ENCODE measurements at places on chromosomes 2 and 18.

GRCh38 chr18:24456549-24456948 lies 3.9 kb upstream of the HRH4 start:
- DNase-seq, result no peak

GRCh38 chr2:201653221-201653620 lies 9.9 kb upstream of the TMEM237 start:
- no peak for DNase-seq

DNA sequence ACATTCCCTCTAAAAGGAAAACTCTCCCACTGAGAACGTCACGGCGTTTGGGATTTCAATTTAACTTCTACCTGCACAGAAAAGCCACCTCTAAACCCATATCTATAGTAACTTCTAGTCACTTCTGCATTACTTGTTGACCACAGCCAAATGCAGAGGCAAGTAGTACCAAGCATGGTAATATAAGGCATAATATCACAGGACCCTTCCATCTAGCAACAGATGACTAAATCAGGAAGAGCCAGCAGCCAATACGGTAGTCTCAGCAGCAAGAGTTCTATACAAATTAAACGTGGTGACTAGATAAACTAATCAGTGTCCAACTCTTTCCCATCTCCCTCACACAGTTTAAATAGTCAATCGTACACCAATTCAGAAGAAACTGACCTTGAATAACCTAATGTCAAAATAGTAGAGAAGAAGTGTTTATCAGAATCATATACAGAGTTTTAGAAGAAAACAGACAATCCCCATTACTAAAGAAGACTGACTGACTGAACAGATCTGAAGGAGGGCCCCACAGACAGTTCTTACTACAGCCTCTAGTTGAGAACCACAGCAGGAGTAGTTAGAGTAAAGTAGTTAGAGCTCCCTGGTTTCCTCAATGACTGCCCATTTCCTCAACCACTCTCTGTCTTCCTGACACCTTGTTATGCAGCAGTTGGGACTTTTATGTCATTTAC lies 30.0 kb downstream of the MEMO1 start:
- DNase-seq, result no peak

DNA sequence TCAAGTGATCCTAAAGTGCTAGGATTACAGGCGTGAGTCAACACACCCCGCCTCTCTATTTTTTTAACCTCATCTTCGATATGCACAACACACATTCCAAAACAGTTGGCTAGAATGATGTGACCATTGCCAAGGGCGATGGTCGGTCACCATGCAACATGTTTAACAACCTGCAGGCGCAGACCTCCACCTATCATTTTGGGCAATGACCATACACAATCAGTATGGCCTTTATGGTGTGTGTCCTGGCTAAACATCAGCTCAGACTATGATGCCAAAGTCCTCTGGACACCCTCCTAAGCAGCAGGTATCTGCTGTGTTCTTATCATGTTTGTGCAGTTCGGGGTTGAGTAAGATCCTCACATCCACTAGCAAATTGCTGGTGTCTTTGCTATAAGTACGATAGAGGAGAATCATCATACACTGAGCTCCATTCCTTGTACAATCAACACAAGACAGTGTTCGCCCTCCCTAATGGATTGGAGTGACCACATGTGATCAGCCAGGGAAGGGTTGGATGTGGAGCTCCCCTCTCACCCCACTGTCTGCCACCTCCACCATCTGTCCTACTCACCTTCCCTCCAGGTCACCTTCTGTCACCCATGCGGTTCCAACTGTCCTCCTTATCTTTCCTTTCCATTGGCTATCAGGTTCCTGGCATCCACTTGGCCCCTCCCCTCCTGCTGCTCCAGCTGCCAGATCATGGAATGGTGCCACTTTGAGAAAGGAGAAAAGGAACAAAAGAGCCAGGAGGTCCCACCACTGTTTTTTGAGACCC lies 7.9 kb upstream of the RNF152 start:
- DNase-seq, result no peak

GRCh38 chr18:46009125-46009840 lies 42.2 kb upstream of the EPG5 start:
- DNase-seq, result no peak

DNA sequence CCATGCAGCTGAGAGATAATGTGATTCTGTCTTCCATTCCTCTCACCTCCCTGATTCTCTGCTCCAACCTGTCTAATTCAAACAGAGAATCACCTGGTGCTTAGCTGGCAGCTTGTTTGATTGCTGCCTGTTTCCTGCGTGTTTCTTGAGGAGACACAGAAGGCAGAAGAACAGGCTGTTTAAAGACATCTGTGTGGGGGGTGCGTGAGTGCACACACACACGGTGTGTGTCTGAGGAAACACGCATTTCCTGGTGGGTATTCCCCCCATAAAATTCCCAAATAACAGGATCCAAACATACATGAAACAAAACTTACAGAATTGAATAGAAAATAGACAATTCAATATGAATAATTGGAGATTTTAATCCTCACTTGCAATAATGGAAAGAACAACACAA lies 29.3 kb upstream of the CRIM1 start:
- no peak for DNase-seq

GRCh38 chr18:73966954-73967353 lies 180.7 kb downstream of the FBXO15 start:
- no peak for DNase-seq

DNA sequence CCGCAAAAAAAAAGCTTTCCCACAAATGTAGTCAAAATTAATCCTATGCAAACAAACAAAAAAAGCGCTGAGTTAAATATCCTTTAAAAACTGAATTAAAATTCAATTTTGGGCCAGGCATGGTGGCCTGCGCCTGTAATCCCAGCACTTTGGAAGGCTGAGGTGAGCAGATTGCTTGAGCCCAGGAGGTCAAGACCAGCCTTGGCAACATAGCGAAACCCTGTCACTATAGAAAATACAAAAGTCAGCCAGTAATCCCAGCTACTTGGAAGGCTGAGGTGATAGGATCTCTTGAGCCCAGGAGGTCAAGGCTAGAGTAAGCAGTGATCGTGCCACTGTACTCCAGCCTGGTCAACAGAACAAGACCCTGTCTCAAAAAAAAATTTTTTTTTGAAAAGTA lies 8.8 kb upstream of the MARCHF7 start:
- no peak for DNase-seq

DNA sequence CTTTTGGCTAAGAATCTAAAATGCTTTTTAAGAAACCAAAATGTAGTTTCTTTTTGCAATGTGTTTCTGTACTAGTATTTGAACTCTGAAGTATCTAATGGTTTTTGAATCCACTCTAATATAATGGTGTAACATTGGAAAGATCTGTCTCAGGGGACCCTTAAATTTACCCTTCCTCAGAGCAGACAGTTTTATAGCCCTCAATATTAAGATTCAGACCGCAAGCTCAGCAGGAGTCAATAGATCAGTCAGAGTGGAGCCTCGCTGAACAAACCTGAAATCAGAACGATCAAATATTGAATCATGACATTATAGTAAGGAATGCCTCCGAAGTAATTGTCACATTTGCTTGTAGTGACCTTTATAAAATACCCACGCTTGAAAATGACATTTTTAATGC lies 18.3 kb downstream of the SGPP2 start:
- DNase-seq, result no peak

GRCh38 chr2:109331081-109331480 lies 202.1 kb downstream of the SH3RF3 start:
- DNase-seq, result no peak

DNA sequence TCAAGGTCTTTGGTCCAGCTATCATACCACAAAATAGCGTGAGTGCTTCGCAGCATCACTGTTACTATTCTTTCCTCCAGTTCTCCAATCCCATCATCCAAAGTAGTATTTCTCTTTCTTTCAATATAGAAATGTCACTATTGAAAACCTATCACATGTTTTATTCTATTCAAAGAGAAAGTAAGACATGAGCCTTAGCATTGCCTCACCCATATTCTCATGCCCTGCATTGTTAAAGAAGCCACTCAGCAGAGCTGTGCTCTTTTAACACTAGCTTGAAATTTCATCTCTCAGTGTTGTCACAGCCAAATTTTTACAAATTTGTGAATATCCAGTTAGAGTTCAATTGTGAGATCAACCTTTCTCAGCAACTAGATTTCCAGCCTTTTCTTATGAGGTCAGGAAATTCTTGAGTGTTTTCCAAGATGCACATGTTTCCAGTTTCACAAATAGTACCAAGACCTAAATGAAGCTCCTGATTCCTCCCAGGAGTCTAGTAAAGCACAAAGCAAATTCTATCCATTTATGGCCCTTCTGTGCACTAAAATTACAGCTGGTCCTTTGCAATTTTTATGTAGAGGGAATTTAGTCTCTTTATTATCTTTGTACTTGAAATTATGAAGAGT lies 343.7 kb downstream of the SPAG16 start:
- no peak for DNase-seq

GRCh38 chr2:4122726-4123125 lies 419.4 kb downstream of the DCDC2C start:
- no peak for DNase-seq

GRCh38 chr2:35462226-35462998 lies 893.2 kb upstream of the CRIM1 start:
- DNase-seq, result no peak

GRCh38 chr2:234768608-234769196 lies 183.1 kb upstream of the SH3BP4 start:
- no peak for DNase-seq

GRCh38 chr2:21254170-21254965 lies 130.6 kb downstream of the TDRD15 start:
- DNase-seq, result no peak

DNA sequence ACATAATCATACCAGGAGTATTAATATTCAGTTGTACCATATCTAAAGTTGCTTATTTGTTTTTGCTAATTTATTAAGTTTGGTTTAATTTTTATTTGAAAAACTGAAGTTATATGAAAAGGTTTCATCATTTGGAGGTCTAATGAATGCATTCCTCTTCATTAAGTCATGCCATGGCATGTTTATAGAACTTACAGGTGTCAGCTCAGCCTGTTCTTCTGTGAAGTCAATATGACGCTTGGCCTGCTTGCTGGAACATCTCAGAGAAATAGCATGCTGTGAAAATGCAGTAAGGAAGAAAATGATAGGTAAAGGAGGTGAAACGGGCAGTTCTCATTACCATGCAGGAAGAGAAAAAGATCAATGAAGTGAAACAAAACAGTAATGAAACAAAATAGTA lies 58.2 kb downstream of the RAPH1 start:
- no peak for DNase-seq

GRCh38 chr18:76455003-76455676 lies 39.9 kb downstream of the ZNF516 start:
- no peak for DNase-seq

DNA sequence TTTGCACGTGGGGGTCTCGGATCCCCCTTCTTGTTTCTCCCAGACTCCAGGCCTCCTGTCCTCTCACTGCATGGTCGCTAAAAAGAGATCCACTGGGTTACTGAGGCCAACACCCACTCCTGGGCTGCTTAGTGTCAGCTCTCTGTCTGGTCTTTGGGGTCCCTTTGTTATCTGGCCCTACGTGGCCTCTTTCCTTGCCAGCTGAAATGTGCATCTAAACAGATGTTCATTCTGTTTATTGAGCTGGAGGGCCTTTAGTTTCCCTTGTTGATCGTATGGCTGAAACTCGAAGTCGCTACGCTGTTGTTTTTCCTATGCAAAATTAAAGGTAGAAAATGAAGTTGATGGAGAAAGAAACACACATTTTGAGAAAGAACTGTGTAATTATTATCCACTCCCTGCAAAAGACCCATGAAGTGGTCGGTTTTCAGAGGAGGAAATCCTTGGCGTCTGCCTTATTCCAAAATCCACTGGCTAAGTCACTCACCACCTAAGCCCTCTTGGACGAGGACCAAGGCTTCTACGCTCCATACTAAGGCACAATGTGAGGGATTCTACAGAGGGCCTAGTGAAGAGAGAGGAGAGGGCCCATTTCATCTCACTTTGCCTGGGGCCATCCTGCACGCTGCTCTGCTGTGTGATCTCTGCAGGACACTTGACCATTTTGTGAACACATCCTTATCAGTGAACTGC lies 105.3 kb downstream of the GLI2 start:
- DNase-seq, result no peak

GRCh38 chr2:112869258-112869842 lies 32.8 kb upstream of the IL1B start:
- DNase-seq, result peak; percentile 96

- DNase-seq, result no peak
Observed at GRCh38 chr2:62956651-62957050, 94.0 kb upstream of the OTX1 start.

DNA sequence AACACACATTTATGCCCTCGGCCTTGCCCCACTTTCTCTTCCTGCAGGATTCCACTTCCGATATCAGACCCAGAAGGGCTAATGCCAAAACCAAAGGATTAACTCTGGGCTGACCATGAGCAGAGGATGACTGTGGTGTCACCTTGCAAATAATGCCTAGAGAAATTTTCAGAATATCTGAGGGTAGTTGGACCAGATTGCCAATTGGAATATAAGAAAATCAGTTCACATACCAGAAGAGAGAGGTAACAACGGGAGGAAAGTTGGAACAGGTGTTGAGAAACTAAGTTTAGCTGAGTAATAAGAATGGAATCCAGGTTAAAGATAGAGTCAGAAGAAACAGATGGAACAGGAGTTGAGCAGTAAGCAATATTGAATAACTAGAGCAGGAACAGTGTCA lies 232.7 kb upstream of the UBE2E3 start:
- no peak for DNase-seq

DNA sequence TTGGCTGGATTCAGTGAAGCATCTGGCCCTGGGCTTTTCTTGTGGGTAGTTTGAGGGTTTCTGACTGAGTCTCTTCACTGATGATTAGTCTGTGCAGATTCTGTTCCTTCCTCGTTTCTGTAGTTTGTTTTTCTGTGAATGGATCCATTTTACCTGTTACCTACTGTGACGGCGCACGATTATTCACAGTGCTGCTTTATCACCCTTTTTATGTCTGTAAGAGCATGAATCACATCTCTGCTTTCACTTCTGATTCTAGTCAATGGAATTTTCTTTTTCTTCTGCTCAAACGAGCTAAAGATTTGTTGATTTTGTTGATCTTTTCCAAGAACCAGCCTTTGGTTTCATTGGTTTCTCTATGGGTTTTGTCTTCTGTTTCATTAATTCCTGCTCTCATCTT lies 60.8 kb downstream of the SLC66A2 start:
- no peak for DNase-seq

DNA sequence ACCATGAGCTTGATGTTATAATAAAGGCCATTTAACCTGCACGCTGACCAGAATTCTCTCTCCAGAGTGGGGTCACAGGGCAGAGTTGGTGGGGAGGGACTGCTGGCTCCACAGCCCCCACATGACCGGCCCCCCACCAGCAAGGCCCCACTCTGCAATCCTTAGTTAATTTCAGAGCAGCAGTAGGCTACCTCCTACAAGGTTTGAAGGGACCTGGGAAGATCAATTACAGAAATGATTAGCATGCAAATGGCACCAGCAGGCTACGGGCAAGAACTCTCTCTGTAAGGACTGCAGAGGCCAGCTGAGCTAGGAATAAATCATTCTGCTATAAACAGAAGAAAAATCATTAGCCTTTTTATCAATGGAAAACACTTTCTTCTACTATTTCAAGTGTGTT lies 135.3 kb downstream of the C1D start:
- no peak for DNase-seq

DNA sequence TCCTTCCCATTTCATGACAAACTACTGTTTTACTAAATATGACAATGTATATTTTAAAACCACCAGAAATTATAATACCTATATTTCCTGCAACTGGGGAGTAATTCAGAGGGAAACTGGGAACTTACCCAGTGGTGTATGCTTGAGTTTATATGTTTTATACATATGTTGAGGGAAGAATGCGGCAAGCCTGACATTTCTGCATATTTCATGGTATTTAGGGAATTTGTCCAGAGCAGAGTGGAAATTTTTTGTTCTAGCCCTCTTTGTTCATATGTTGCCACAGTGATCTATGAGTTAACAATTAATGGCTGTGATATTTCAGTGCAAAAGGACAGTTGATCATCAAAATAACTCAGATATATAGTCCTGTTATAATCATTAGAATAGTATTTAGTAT lies 230.8 kb upstream of the VWC2L start:
- DNase-seq, result no peak
